ENCODE measurements at places on chromosomes 7 and 10.
A peak's percentile ranks its signal among the peaks of the same experiment; 100 is the strongest.

- no peak for DNase-seq
Observed at GRCh38 chr7:75532639-75533038, 40.5 kb downstream of the SPDYE5 start.

DNA sequence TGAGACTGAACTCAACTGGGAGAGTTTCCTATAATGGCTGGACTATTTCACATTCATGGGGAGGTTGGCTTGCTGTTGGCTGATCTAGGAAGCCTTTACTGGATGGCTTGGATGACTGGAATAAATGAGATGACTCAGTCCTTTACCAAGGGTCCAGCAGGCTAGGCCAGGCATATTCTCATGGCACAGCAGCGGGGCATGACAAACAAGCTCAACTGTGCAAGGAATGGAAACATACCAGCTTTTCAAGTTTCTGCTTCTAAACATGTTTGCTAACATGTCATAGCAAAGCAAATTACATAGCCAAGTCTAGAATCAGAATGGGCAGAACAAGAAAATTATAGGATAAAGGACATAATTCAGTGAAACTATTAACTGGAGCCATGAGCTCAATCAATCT lies 46.8 kb upstream of the CRTAC1 start:
- no peak for DNase-seq

DNA sequence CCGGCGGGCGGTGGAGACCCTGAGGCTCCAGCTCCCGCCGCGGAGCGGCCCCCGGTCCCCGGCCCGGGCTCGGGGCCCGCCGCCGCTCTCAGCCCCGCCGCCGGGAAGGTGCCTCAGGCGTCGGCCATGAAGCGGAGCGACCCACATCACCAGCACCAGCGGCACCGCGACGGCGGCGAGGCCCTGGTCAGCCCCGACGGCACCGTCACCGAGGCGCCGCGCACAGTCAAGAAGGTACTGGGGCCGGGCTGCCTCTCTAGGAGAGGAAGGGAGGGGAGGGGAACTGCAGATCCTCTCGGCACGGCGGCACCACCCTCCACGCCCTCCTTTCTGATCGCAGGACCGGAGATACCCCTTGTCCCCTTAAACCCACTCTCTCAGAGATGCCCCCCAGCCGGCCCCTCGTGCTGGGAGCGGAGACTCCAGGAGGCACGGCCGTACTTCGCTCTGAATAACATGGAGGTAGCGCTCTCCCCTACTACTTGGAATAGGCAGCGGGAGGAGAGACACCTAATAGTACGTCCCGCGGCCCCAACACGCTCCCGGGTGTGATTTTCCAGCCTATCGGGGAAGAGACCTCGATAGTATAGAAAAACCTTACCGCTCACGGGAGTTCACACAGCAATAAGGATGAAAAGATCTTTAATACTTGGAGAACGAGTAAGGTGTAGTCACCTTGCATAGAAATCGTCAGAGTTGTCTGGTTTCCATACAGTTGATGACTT lies 538 bp downstream of the AHCYL2 start:
- DNase-seq = peak; percentile 69

DNA sequence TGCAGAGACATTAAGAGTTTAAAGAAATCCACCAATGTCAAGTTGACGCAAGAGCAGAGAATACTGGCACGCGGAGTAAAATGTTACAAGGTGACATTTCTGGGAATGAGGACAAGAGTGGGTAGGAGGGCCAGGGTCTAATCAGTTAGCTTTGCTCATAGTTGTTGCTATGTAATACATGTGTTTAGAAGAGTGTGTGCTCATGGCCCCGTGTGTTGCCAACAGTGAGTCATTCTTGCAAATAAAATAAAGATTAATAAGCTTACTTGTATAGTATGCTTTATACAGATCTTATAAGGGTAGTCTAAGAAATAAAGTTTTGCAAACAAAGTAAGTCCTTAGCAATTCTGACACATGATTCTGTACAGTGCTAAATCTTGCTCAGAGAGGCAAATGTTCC lies 64.5 kb downstream of the DNMBP start:
- no peak for DNase-seq

DNA sequence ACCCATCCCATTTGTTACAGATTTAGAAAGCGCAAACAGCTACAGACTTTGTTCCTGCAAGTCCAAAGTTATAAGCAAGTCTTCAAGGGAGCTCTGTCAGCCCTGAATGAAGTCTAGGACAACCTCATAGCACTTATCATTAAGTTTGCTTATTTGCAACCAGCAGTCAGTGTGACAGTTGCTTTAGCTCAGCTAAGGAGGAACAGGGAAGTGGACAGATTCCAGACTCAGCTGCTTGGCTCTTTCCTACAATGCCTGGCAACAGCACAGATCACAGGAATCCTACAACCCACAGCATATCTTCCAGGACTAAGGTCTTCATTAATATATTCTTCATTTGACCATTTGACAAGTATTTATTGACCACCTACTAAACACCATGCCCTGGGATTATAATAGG lies 17.4 kb upstream of the KIF5B start:
- DNase-seq = no peak

DNA sequence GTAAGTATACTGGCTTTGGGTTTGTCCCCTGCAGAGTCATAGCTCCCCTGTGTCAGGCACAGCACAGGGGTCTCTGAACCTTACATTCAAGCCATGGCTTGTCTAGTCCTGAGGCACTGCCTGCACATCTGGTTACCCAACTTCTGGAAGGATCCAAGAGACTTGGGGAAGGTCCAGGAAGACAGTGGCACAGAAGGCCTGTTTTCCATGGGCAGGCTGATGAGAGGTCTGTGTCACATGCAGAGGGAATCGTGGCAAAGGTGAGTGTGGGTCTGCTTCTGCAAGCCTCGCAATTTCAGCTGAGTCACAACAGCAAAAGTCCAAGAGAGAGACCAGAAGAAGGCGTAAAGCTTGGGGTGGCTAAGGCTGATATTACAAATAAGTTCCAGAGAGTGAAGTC lies 28.4 kb upstream of the BMPR1A start:
- no peak for DNase-seq

GRCh38 chr10:100043796-100044195 lies 34.0 kb upstream of the DNMBP start:
- no peak for DNase-seq

DNA sequence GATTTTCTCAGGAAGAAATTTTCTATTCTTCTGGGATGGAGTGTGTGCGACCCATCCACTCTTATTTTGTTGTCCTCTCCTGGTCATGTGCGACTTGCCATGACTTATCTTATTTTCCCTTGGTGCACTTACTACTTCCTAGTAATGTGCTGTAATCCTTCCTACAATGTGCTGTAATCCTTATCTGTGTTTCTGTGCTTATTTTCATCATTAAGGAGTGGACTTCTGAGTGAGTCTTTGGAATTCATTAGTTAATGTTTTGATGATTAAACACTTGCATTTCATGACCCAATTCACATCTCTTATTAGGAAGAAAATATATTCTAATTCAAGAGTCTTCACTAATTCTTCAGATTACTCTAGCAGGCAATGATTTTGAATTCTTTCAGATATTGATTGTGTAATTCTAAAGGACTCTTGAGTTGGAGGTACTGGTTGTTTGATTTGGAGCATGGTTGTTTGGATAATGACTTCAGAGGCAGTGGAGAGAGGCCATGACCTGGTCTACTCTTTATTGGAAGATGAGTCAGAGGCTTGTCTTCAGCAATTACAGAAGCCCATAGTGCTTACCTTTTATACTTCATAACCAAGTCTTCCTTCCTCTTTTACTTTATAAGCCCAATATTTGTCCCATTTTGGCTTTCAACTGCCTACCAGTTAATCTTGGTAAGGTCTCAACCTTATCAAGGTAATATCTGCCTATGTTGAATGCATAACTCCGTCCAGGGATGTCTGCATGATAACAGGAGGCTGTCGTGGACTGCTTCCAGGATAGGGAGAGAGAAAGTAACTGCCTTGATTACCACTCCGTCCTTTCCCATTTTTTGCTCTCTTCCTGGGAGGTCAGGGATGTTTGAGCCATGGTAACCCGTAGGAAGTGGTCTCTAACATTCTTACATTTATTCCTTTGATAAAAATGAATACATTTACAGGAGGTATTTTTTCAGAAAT lies 278.3 kb upstream of the SP8 start:
- DNase-seq = no peak

GRCh38 chr10:128210215-128211063 lies 84.2 kb upstream of the MKI67 start:
- DNase-seq = peak; percentile 89

GRCh38 chr10:49235392-49235791 lies 47.2 kb upstream of the TMEM273 start:
- no peak for DNase-seq

GRCh38 chr7:91941450-91941849 lies 788 bp downstream of the AKAP9 start:
- peak; percentile 52 for DNase-seq

DNA sequence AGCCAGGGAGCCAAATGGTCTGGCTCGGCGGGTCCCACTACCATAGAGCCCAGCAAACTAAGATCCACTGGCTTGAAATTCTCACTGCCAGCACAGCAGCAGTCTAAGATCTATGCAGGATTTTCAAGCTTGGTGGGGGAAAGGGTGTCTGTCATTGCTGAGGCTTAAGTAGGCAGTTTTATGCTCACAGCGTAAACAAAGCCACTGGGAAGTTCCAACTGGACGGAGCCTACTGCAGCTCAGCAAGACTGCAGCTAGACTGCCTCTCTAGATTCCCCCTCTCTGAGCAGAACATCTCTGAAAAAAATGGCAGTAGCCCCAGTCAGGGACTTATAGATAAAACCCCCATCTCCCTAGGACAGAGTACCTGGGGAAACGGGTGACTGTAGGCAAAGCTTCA lies 277.6 kb upstream of the PHF14 start:
- no peak for DNase-seq

DNA sequence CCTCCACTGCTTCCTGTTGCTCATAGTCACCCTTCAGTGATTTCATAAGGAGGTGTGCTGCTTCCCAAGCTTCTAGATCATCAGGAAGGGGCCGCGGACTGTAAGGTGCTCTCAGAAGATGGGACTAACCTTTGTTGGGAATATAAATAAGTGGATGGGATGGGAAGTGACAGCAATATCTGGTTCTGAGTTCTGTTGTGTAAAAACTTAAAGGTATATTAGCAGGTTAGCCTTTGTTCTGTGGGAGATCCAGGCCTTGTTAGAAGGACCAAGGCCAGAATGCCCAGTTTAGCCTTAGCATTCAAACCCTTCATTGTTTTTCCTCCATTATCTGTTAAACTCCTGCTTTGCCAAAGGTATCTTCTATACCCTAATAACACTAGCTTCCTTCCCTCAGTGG lies 12.4 kb downstream of the BUB3 start:
- no peak for DNase-seq

DNA sequence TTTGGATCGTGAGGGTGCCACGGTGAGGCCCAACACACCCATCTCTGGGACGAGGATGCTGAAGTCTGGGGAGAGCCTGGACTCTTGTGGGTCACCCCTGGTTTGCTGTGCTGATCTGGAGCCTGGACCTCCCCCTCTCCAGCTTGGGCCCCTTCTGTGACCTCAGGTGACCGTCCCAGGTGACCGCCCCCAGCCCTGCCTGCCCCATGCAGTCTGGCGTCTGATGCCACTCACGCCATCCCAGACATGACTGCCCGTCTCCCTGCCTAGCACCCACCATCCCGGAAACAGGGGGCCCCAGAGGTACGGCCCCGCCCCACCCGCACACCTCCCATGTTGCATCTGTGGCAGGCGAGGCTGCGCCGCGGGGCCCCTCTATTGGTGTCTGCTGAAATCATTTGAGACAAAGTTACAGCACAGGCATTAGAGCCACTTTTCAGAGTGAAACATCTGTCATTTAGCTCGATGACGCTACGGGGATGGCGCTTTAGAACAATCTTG lies 21.1 kb downstream of the UNCX start:
- DNase-seq = no peak

DNA sequence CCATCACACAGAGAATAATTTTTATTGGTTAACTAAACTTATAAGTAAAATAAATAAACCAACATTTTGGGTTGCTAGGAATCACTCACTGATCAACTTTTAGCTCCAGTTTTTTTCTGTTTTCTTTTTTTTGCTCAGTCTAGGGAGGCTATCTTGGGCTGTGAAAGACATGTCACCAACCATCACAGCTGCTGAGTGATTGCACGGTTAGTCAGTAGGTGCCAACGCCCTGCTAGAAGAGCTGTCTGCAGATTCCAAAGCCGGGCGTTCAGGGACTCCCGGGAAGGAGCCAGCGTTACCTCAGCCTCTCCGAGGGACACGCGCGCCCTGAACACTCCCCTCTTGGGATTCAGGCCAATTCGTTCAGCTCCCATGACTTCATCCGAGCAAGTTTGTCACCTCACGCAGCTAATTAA lies 604 bp upstream of the STAM start:
- DNase-seq = no peak

DNA sequence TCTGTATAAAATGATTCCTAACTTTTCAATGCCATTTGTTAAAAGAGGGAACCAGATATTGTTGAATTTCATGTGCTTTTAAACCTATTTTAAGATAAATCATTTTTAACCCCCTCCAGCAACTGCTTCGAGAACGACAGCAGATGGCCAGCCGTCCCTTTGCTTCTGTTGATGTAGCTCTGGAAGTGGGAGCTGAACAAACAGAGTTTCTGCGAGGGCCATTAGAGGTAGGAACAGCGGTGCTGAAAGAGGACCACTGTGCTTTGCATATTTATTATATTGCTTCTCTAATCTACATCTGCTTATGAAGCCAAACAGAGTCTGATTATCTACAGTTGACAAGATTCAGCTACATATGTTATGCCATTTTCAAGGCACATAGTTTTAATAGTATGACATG lies 545.9 kb downstream of the GFRA1 start:
- no peak for DNase-seq
